ENCODE measurements at places on chromosomes 5 and 9.

DNA sequence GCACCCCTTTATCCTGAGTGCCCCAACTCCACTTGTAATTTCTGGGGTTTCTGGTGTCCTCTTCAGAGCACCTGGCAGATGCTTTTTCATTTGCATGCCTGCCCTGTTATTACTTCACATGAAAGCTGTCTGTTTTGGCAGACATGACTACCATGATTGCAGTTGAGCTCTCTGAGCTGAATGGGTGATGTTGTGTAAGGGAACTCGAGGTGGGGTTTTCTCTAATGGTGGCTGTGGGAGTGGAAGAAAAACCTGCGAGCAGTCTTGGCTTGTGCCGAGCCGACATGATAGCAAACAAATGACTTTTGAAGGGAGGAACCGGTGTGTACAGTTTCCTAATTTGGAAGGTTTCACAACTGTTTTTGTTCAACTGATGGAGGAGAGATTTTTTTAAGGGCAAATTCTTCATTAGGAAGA, 196.2 kb downstream of the AOPEP start:
- no peak for DNase-seq

DNA sequence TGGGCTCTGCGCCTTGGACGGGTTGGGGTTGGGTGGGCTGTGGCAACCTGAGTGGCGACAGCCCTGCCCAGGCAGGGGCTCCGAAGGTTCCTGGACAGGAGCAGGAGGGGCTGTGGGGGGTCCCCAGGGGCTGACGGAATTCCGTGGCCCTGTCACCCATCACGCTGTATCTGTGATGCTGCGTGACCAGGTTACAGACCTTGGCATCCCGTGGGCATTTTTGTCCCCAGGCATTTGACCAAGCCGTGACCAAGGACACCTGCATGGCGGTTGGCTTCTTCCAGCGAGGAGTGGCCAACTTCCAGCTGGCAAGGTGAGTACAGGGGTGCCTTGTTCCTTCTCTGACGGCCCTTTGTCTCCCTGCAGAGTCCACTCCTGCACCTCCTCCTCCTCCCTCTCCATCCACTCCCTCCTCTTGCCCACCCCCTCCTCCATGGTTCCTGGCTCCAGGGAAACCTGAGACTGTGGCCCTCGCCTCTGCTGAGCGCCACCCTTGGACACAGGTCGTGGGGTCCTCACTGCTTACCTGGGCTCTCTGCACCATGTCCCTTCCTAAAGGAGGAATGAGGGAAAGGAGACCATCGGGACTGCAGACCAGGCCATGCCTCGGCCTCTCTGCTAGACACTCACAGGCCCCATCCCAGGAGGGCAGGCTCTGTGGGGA, 3.0 kb downstream of the NOXA1 start:
- DNase-seq, result no peak

DNA sequence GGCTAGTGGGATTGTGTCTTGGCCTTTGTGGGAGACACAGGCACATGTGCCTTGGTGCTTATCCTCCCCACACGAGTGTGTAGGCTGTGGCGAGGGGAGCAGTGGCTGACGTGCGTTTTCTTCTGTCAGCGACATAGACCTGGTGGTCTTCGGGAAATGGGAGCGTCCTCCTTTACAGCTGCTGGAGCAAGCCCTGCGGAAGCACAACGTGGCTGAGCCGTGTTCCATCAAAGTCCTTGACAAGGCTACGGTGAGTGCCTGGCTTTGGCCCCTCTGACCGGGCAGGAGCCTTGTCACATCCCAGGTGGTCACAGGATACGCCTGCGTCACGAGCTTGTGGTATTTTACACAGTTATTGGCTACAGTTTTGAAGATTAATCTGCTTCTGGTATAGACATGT, 26.4 kb downstream of the TENT4A start:
- DNase-seq, result no peak

DNA sequence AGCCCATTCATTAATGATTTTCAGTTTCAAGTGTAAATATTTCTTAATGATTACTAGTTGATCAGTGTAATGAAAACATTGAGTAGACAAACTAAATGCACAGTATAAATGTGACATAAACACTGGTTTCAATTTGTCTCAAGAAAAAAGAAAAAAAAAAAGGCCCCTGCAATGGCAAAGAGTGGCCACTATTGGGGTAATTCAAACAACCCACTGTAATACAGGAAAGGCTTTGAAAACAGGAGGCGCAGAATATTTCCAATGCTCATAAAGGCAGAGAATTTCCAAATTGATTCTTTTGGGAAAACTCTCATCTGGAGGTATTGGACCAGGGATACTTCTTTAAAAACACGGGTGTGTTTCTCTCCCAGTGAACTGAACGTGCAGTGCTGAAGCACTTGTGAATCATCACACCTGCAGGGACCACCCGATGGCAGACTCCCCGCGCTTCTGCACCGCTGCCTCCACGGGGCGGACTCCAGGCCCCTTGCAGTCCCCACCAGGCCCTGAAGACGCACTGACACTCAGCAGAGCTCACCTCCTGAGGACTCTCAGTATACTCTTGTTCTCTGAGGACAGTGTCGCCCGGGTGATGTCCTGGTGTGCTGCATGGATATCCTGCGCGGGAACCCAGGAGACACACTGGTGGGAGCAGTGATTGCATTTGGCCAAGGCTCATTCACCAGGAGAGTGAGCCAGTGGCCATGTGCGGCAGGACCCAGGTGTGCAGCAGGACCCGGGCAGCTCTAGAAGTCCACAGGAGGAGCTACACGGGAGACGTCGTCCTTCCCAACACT, 227.6 kb upstream of the IRX4 start:
- DNase-seq, result no peak

GRCh38 chr9:14307989-14308852, 5.7 kb downstream of the NFIB start:
- no peak for DNase-seq

DNA sequence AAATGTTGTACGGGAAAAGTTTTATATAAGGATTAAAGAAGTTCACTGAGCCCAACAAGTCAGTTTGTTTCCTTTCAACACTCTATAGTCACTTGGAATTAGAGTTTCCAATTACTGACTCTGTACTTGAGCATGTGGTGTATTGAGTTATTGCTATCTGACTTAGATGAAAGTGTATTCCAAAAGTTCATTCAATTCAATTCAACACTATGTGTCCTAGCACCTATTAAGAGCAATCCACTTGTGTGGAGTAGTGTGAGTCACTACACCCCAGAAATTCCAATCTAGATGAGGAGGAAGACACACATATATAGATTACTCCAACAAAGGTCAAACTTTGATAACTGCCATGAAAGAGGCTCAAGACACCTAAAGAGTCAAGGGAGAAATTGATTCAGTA, 98.2 kb upstream of the SLCO6A1 start:
- no peak for DNase-seq

DNA sequence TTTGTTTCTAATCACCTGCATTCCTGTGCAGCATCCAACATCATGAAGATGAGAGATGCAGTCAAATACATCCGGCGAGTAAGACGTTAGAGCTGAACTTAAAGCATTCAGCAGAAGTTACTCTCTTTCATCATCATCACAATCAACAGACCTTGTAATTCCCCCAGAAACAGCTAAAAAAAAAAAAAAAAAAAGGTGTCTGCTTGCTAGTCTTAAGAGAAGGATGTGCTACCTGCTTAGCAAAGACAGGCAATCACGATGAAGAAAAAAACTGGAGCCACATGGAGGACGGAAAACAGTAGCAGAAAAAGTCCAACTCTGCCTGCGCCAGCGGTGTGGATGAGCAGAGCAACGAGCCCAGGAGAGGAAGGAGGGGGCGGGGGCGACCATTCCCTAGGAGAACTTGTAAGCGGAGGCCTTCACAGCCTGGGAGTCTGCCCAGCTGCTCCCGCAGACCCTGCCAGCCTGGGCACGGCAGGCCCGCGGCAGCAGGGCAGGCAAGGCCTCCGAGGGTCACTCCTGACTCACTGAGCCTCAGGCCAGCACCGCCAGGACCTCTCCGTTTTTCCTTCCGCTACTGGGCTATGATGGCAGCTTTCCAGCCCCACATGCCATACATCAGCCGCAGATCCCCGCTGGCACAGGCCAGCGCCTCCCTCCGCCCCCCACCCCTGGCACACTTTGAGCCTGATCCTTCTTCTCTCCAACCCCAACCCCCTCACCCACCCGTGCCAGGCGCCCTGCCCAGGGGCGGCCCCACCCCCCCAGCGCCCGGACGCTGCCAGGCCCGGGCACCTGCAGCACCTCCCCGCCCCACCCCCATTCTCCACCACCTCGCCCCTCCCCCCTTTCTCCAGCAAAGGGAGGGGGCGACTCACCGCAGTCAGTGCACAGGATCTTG, 1.4 kb downstream of the NRG2 start:
- DNase-seq, result no peak

- no peak for DNase-seq
Observed at GRCh38 chr5:80761966-80762365, 107.2 kb upstream of the DHFR start.
